NCI-H1105 (cell line): ENCODE measurements at places on chromosomes 7 and 10.

DNA sequence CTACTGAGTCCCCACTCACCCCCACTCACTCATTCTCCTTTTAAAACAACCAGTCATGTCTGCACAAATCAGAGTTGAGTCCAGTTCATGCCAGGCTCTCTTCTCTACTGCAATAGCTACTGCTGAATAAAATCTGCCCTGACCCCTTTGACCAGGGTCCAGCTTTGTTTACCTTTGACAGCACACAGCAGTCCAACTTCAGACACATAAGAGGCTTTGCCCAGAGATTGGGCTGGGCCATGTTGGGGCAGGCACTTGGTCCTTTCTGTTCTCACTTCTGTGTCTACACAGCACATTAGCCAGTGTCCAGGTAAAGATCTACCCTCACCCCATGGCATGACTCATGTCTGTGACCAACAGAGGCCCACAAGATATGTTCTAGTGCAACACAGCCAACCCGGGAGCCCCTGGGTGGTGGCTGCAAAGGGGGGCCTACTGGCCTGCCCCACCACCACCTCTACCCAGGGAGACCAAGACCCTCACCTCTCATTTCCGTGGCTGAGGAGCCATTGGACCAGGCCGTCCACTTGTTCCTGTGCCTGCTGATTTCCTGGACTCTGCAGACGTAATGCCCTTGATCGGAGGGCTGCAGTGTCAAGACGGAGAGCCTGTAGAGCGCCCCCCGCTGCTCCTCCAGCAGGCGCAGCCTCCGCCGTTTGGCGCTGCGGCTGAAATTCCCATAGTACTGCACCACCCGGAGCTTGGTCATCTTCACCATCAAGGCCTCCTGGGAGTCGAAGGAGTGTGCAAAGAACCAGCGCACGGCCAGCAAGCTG is 8.0 kb downstream of the VSTM4 start:
- DNase-seq, result no peak

DNA sequence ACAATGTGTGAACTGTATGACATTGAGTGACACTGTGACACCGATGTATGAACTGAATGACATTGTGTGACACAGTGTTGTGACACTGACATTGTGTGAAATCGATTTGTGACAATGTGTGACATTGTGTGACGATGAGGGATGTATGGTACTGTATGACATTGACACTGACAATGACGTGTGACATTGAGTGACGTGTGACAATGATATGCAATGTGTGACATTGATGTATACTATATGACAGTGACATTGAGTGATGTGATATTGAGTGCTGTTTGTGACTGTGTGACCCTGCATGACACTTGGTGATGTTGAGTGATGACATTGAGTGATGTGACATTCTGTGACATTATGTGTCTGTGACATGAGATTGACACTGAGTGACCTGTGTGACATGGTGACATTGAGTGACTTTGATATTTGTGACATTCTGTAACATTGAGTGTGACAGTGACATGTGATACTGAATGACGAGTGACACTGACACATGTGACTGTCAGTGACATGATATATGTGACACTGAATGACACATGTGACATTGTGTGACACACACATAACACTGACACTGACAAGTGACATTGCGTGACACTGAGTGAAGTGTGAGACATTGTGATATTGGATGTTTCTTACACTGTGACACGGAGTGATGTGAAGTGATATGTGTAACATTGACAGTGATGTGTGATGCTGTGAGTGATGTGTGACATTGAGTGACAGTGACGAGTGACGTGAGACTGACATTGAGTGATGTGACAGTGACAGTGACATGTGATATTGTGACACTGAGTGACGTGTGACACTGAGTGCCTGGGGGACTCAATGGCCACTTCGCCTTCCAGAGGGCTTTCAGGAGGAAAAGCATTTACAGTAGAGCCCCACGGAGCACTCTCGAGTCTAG is 167.5 kb downstream of the PRKAG2 start:
- DNase-seq, result no peak

GRCh38 chr7:42930889-42931288 is 1.1 kb downstream of the PSMA2 start:
- DNase-seq, result no peak

DNA sequence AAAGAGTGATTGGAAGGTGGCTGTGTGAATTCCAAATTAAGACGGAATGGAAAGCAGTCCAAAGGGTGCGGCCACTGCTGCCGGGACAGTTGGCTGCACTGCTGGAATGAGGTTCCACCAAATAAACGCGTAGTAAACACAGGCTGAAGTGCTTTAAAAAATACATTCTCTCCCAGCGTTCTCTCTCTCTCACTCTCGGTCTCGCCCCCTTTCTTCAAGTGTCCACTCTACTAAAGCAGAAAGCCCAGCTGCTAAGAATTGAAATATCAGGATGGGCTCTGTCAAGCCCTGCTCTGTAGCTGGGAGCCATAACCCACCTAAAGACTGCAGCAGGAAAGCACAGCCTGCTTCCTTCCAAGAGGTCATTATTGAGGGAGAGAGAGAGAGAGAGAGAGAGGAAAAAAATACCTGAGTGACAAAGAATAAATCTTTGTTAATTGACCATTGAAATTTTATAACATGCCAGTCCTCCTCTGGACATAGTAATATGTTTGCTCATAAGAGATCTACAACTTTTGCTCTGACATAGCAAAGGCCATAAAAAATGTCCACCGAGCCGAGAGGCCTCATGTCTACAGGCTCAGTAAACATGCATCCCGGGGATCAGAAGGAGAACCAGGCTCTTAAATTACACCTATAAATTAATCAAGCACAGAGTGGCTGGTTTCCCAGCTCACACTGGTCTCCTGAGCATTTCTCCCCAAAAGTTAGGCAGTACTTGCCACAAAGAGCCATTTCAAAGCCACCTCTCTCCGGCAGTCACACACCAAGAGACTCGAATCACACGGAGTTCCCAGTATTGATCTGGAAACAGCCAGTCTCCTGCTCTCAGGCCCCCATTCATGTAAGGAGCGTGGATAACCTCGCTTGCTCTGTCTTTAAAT is 72.8 kb downstream of the FGFR2 start:
- no peak for DNase-seq

DNA sequence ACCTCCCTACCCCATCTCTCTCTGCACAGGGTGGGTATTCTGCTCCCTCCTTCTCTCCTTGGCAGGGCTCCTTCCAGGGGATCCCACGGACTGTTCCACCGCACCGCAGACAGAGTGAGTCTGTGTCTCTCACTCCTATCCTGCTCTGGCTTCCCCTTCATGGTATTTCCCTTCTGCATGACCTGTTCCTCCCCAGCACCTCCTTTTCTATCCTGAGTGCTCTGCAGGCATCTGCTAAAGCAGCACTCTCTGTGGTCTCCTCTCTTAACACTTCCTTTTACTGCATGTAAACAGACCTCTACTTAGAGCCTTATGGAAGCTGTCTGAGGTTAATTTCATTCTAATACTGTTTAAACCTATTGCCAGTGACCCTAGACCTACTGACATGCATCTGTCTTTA is 171.5 kb downstream of the CCSER2 start:
- DNase-seq, result no peak

GRCh38 chr7:43071604-43072003 is 40.8 kb upstream of the HECW1 start:
- DNase-seq, result no peak

GRCh38 chr7:115533785-115534184 is 496.8 kb downstream of the TFEC start:
- DNase-seq, result no peak

- DNase-seq, result no peak
Observed at GRCh38 chr10:88800152-88801125, 2.1 kb upstream of the LIPM start.

- DNase-seq, result no peak
Observed at GRCh38 chr7:92435542-92435941, 11.7 kb upstream of the GATAD1 start.

- DNase-seq, result peak; percentile 97
Observed at GRCh38 chr7:96136600-96137239, 185.2 kb downstream of the SLC25A13 start.

GRCh38 chr10:31318382-31318853 is 598 bp upstream of the ZEB1 start:
- DNase-seq, result no peak
